ENCODE measurements at places on chromosomes 4 and X. TPM values are rescaled to one million over a fixed set of nuclear protein-coding genes. Genes with fewer than 3 reads are reported as not detected.

DNA sequence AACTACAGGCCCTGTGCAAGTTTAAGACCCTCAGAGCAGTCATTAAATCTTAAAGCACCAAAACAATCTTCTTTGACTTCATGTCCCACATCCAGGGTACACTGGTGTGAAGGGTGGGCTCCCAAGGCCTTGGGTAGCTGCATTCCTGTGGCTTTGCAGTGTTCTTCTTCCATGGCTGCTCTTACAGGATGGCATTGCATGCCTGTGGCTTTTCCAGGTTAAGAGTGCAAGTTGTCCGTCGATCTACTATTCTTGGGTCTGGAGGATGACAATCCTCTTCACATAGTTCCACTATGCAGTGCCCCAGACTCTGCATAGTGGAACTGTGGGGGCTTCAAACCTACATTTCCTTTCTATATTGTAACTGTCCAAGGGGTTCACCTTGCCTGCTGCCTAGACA, 494.5 kb downstream of the CFAP47 start:
- H3K27ac ChIP-seq: no peak overlapping the region
- no peaks in the 10 kb centered on the region for H3K27me3 ChIP-seq
- H3K36me3 ChIP-seq: no peaks in the 10 kb centered on the region
- H3K4me1 ChIP-seq: no peaks in the 10 kb centered on the region
- no peak overlapping the region for H3K4me3 ChIP-seq
- DNase-seq: no peak

GRCh38 chr4:122663291-122663690, 42.4 kb upstream of the IL21 start:
- no peak overlapping the region for H3K27ac ChIP-seq
- H3K4me1 ChIP-seq: peaks cover 16% of the 10 kb centered on the region
- H3K27me3 ChIP-seq: no peaks in the 10 kb centered on the region
- no peak overlapping the region for H3K4me3 ChIP-seq
- DNase-seq: no peak

Gene ASB9
- total RNA-seq: 2.0 TPM

DNA sequence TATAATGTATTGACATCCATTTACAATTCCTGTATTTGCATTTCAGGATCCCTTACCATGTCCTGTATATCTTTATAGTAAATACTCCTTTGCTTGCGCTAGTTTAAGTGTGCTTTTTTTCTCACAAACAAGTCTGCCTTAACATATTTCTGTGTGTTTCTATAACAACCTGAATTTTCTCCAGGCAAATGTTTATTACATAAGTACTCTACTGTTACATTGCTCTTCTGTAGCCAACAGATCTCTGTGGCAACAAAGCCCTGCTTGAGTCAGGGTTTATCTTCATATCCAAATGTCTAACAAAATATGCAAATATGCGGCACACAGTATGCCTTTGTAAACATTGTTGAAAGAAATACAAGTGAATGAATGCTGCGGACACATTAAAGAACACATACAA, 625.5 kb downstream of the TLL1 start:
- H3K36me3 ChIP-seq: no peaks in the 10 kb centered on the region
- H3K4me3 ChIP-seq: no peak overlapping the region
- H3K27me3 ChIP-seq: no peaks in the 10 kb centered on the region
- H3K4me1 ChIP-seq: no peaks in the 10 kb centered on the region

- no peaks in the 10 kb centered on the region for H3K36me3 ChIP-seq
- H3K4me3 ChIP-seq: no peak overlapping the region
- H3K27ac ChIP-seq: no peak overlapping the region
- no peaks in the 10 kb centered on the region for H3K27me3 ChIP-seq
Observed at GRCh38 chr4:189021831-189022230, 882.6 kb downstream of the TRIML1 start.

Gene HSFX4
- total RNA-seq: not detected

DNA sequence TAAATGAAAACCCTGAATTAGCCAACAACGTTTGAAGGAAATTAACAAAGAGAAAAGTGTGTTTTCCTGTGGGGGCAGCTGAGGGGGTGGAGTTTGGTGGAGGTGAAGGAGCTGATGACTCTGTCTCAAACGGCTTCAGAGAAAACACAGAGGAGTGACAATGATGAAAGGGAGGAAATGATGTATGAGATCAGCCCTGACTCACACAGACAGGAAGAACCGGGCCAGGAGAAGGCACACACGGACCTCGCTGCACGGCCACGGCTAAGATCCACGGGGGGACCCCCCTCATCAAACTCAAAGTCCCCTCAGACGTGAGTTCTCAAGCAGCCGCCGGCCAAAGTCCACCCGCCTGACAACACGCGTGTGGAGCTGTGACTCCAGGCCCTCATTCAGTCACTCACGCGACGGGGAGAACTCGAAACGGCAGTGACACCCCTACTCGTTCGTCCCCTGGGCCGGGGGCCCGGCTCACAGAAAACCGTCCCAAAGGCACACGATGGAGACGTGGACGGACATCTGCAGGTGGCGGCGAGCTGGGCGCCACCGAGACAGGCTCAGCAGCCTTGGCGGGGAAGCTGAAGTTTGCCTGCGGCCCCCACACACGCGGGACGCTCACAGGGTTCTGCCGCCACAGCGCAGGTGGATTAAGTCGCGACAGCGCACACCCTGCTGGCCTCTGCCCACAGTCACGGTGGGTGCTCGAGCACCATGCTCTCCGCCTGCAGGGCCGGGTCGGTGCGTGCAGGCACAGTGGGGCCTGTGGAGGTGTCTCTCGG, 28.8 kb downstream of the PPP2R3B start:
- no peaks in the 10 kb centered on the region for H3K27me3 ChIP-seq
- H3K36me3 ChIP-seq: no peaks in the 10 kb centered on the region
- no peak overlapping the region for H3K4me3 ChIP-seq
- no peaks in the 10 kb centered on the region for H3K4me1 ChIP-seq

Gene HELT
- not detected for total RNA-seq

- no peaks in the 10 kb centered on the region for H3K27me3 ChIP-seq
- no peaks in the 10 kb centered on the region for H3K4me1 ChIP-seq
- H3K27ac ChIP-seq: no peak overlapping the region
- H3K36me3 ChIP-seq: no peaks in the 10 kb centered on the region
Observed at GRCh38 chrX:154506483-154507332, 9.3 kb downstream of the FAM3A start.
